NCI-H1092 (cell line): ENCODE measurements at places on chromosomes 1 and 21.

- DNase-seq: no peak
Measured at GRCh38 chr1:25664357-25665199, 48.0 kb downstream of the MAN1C1 start.

GRCh38 chr1:232921381-232921780 lies 29.0 kb upstream of the NTPCR start:
- no peak for DNase-seq

GRCh38 chr1:87178441-87178840 lies 150.2 kb upstream of the LMO4 start:
- no peak for DNase-seq

- DNase-seq: no peak
Measured at GRCh38 chr1:170290991-170291390, 145.2 kb downstream of the NTMT2 start.

GRCh38 chr1:161367684-161368400 lies at the start of gene CFAP126:
Gene CFAP126, minus strand, starts transcription at chr1:161367876. Its CDS starts 8 bp downstream, at chr1:161367868.
- no peak for DNase-seq

DNA sequence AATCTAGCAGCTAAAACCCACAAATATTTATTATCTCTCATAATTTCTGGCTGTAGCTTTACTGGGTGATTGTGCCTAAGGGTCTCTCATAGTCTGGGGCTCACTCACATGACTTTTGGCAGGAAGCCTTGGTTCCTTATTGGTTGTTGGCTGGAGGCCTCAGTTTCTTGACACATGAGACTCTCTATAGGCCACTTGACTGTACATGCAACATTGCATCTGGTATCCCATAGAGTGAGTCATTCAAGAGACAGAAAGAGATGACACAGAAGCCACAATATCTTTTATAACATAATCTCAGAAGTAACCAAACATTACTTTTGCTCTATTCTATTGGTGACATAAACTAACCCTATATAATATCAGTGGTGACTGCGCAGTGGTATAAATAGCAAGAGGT lies 128.5 kb upstream of the HNRNPU start:
- no peak for DNase-seq

DNA sequence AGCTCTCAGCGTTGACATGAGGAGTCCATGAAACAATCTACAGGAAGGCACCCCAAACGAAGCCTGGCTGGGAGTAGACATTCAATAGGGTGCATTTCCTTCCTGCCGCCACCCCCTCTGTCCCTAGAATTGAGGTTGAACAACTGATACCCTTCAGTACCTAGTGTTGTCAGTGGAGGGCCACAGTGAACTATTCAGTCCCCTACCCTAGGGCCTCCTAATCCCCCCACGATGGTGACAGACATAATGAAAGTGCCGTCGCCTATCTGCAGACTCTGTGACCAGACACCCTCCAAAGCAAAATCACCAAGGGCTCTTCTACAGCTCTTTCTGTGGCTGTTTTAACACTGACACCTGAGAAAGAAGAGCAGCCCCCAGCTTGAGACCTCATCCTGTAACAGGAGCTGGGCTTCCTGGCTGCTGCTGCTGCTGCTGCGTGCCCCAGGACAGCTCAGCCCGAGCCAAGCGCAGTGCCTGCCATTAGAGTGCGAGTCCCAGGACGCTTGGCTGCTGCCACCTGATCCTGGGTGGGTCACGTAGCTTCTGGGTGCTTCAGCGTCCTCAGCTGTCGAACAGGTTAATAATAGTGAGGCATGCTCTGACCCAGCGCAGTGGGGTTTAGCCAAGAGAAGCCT lies 183.0 kb downstream of the ZBTB18 start:
- DNase-seq: no peak

- no peak for DNase-seq
Measured at GRCh38 chr1:78355656-78356055, 135.1 kb upstream of the PTGFR start.
